ENCODE measurements at places on chromosomes 6 and 20. TPM values are rescaled to one million over a fixed set of nuclear protein-coding genes. Genes with fewer than 3 reads are reported as not detected.

The FAM135A gene
- total RNA-seq, result 16.0 TPM

The HIVEP1 gene
- 24.2 TPM for total RNA-seq

The TUBB2B gene
- 2.5 TPM for total RNA-seq

The POPDC3 gene
- total RNA-seq, result 14.8 TPM

The KCNK16 gene
- total RNA-seq, result not detected

The F13A1 gene
- not detected for total RNA-seq

The SLC17A3 gene
- total RNA-seq, result not detected

The HDGFL1 gene
- not detected for total RNA-seq

The PRPH2 gene
- total RNA-seq, result not detected

The FAM162B gene
- total RNA-seq, result not detected

The MAS1 gene
- not detected for total RNA-seq

The SDC4 gene
- 114 TPM for total RNA-seq

The LPA gene
- total RNA-seq, result not detected

The BMP5 gene
- 0.20 TPM for total RNA-seq

The ANGPT4 gene
- not detected for total RNA-seq

The DLK2 gene
- 3.6 TPM for total RNA-seq

The CCDC170 gene
- total RNA-seq, result 1.6 TPM

The MSH5 gene
- total RNA-seq, result 68.8 TPM

The SLC32A1 gene
- not detected for total RNA-seq

The E2F3 gene
- 20.0 TPM for total RNA-seq

The BPIFB3 gene
- not detected for total RNA-seq

The ILRUN gene
- total RNA-seq, result 57.8 TPM

The CCM2L gene
- 0.35 TPM for total RNA-seq

The RSPO4 gene
- not detected for total RNA-seq

The HSP90AB1 gene
- total RNA-seq, result 895 TPM
